ENCODE measurements at places on chromosomes 6 and 20. TPM values are rescaled to one million over a fixed set of nuclear protein-coding genes. Genes with fewer than 3 reads are reported as not detected.

RCAN2 gene
- total RNA-seq: not detected

SLC2A10 gene
- not detected for total RNA-seq

RSPH4A gene
- total RNA-seq: 0.29 TPM

PNLDC1 gene
- total RNA-seq: 0.79 TPM

SIRPD gene
- total RNA-seq: not detected

OR12D1 gene
- total RNA-seq: not detected

FNDC11 gene
- 0.29 TPM for total RNA-seq

WFDC12 gene
- total RNA-seq: not detected

TMEM200A gene
- total RNA-seq: 2.6 TPM

BMP5 gene
- total RNA-seq: not detected

NECAB3 gene
- 28.4 TPM for total RNA-seq

NINL gene
- total RNA-seq: 2.1 TPM

MUC22 gene
- not detected for total RNA-seq

DNA sequence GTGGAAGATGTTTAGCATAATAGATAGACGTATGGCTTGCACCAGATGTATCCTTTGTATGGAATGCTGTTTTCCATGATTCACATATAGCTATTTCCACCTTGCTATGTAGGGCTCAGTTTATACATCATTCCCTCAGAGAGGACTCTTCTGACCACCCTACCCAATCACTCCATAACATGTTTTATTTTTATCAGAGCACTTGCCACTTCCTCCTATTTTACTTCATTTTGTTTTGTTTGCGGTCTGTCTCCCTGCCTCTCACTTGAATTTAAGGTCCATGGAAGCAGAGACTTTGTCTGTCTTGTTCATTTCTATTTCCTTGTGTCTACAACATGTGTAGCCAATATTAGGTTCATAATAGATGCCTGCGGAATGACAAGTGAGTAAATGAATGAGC, 266.9 kb upstream of the CITED2 start:
- no peak for DNase-seq

GRCh38 chr6:40474937-40475336, 112.2 kb downstream of the LRFN2 start:
- no peak for DNase-seq

DNA sequence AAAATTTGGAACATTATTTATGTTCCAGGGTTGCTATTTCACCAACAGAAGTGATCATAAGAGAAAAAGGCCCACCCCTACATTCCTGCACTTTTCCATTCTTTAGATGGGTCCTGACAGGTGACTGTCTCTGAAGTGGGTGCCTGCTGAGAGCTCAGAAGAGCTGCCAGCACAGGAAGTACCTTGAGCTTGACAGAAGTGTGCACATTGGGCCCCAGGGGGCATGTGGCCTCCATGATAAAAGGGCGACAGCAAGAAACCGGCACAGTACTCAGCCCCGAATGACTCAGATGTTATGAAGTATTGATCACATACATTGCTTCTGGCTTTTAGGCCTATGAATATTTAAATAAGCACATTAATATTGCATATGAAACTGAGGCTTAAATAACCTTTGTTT, 150.4 kb downstream of the PCSK2 start:
- DNase-seq: no peak

- DNase-seq: no peak
Measured at GRCh38 chr6:6239598-6240581, 80.6 kb downstream of the F13A1 start.

- no peak for DNase-seq
Measured at GRCh38 chr6:88612631-88613030, 350.8 kb downstream of the RNGTT start.

- no peak for DNase-seq
Measured at GRCh38 chr6:74057326-74057725, 361.3 kb downstream of the CD109 start.

- DNase-seq: peak; percentile 48
Measured at GRCh38 chr20:53608456-53609452, 15.1 kb upstream of the ZNF217 start.

DNA sequence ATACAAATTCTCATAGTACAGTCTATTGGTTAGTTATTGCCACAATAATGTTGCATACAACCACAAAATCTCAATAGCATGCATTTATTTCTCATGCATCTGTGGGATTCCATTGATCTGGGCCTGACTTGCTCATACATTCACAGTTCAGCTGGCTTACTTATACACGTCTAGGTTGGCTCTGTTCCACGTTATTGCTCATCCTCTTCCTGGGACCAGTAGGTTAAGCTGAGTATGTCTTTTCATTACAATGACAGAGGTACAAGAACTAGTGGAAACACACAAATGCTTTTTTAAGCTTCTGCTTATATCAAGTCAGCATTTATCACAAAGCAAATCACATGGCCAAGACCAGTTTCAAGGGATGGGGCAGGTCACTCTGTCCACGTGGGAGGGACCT, 485.3 kb upstream of the BTBD3 start:
- DNase-seq: no peak

DNA sequence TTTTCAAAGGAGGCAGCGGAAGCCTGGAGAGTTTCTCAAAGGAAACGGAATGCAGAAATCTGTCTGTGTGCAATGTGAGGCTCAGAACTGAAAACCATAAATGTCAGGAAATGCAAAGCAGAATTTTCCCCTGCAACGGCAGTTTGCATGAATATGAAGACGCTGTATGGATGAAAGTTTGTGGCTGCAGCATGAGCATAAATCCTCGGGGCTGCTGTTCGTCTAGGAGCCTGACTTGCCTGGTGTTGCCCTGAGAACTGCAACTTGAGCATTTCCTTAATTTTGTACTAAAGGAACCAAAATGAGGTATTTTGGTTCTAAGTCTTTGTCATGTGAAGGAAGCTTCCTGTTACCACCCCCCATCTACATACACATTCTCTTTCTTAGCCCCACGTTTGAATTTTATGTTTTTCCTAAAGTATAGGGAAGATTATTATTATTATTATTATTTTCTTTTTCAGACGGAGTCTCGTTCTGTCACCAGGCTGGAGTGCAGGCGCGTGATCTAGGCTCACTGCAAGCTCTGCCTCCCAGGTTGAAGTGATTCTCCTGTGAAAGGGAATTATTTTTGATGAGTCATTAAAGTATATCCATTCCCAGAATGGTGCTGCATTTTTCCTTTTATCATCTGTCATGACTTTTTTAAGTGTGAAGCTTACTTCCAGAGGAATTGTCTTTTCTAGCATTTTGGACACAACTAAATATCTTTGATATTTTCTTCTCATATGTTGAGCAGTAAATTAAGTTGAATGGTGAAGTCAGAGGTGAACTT, 33.1 kb downstream of the MTHFD1L start:
- DNase-seq: no peak

- peak; percentile 57 for DNase-seq
Measured at GRCh38 chr6:107318100-107318736, 141.1 kb downstream of the PDSS2 start.

DNA sequence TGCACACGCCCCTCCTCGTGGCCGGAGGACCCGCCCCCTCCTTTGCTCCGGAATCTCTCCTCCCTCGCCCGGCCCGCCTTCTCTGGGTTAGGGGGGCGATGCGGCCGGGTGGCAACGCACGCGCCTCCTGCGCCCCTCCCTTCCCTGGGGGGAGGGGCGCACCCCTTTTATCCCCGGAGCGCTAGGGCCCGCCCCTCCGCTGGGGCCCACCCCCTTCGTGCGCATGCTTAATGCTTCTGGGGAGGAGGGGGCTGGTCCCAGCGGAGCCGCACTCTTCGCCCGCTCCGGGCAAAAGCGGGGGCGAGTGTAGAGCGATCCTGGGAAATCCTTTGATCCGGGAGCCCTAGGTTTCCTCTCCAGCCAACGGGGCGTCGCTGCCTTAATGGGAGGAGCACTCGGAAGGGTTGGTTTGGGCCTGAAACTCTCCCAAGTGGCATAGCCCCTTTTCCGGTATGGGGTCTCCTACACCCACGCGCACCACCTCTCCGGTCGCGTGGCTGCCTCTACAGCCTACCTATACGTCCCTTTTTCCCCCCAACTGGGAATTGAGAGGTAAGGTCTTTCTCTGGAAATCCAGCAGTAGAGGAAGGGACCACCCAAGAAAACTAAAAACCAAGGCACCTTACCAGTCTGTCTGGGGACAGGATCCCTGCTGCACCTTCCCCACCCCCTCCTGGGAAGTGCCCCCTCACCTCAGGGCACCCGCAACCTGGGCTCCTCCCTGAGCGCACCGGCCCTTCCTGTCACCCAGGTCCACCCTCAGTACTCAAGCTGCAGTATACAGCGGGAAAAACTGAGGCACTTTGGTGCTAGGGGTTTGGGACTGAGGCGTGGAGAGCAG, 2.1 kb downstream of the SOX12 start:
- DNase-seq: peak; percentile 76

GRCh38 chr6:127811900-127812570, 88.8 kb downstream of the THEMIS start:
- no peak for DNase-seq

- DNase-seq: no peak
Measured at GRCh38 chr6:56649053-56649769, 6.5 kb upstream of the DST start.

DNA sequence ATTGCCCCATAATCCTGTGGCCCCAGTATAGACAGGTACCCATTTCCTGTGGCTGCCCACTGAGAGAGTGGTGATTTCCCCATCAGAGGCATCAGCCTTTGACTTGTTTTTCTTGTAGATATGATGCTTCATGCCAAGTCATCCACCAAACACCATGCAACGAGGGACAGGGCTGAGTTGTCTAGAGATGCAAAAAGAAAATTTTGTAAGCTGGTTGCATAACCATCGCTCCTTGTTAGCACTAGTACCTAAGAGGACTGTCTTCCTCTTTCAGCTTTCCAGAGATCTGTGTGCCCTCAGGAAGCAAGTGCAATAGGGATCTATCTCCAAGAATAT, 166.8 kb downstream of the BCAS1 start:
- DNase-seq: peak; percentile 43

GRCh38 chr6:156352861-156353260, 424.3 kb upstream of the ARID1B start:
- DNase-seq: no peak

GRCh38 chr6:162887981-162888689, 160.4 kb downstream of the PACRG start:
- DNase-seq: no peak

DNA sequence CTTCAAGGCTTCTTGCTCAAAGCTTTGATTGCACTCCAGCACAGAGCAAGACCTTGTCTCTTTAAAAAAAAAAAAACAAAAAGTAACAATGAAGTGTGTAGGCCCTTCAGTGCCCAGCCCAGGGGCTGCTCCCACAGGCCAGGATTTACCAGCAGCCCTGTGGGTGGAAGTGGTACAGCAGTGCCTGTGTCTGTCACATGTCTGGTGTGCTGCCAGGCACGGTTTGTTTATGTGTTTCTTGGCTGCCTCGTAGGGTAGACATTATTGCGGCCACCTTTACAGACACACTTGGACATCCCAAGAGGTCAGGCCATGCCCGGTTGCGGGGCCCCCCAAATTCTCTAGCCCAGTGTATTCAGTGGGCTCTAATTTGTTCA, 12.7 kb downstream of the DYNLRB1 start:
- DNase-seq: no peak

GRCh38 chr6:150194195-150194594, 51.4 kb downstream of the PPP1R14C start:
- DNase-seq: no peak

GRCh38 chr6:74343804-74344203, 647.8 kb downstream of the CD109 start:
- DNase-seq: no peak

- DNase-seq: no peak
Measured at GRCh38 chr20:60200305-60200918, 242.2 kb downstream of the CDH26 start.

DNA sequence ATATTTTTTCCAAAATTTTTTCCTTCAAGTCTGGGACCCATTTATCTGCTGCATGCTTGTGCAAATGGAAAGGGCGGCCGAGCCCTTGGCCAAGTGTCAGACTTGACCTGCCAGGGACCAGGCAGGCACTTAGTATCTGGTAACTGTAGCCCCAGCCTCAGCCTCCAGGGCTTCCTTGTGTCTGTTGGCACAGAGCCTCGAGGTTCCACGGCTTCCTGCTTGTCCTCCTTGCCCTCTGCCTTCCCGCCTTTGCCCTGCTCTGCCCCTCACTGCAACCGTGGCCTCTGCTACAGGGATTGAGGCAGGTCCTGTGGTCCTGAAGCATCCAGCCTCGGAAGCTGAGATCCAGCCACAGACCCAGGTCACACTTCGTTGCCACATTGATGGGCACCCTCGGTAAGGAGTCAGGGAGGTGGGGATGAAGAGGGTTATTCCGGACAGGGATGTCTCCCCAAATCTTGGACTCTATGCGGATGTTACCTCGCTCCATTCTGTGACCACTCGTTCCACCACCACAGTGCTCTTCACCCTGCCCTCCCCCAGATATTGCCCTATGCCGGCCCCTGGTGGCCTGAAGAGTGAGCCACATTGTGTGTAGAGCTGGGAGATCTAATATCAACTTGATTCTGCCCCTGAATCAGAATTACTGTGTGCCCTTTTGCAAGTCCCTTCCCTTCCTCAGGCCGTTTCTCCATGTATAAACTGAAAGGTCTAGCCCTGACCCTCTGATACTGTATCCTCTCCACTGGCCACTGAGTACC, 41.5 kb upstream of the SRF start:
- peak; percentile 28 for DNase-seq

DNA sequence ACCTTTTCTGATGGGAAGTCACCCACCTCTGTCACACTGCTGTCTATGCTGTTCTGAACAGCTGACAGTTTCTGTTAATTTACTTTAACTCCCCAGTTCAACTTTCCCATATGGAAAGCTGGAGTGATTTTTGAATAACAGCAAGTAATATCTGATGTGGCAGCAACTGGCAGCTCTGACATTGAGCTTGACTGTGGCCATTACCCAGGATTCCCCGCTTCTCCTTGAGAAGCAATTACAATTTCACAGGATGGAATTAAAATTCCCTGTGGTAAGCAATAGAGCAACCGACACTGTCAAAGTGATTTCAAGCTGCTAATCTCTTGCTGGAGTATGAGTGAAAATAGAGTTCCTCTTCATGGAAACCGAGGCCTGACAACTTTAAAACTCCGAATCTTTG, 348.1 kb upstream of the SOX4 start:
- DNase-seq: no peak

DNA sequence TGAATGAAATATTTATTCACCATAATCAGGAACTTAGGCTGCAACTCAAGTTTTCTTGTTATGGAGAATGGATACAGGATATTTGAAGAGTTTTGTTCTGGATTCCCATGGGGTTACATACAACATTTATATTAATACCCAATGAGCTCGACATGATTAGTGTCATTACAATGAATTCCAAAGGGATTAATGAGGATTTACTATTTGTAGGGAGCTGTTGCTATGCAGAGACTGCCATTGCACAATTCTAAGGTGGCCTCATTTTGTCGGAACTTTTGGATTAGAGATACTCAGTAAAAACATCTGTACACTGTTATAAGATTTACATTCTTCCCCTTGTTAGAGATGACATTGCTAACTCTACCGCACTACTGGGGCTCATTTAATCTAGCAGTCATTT, 586.8 kb upstream of the MAP3K7 start:
- no peak for DNase-seq
